ENCODE measurements at places on chromosomes 2 and 18.

- DNase-seq, result no peak
Observed at GRCh38 chr2:239249776-239250175, 151.0 kb downstream of the HDAC4 start.

GRCh38 chr2:192775011-192775410, 580.3 kb upstream of the TMEFF2 start:
- DNase-seq, result no peak

GRCh38 chr2:239536186-239536585, 135.4 kb upstream of the HDAC4 start:
- DNase-seq, result peak; percentile 26

- DNase-seq, result no peak
Observed at GRCh38 chr2:169438466-169439072, 40.7 kb upstream of the BBS5 start.

DNA sequence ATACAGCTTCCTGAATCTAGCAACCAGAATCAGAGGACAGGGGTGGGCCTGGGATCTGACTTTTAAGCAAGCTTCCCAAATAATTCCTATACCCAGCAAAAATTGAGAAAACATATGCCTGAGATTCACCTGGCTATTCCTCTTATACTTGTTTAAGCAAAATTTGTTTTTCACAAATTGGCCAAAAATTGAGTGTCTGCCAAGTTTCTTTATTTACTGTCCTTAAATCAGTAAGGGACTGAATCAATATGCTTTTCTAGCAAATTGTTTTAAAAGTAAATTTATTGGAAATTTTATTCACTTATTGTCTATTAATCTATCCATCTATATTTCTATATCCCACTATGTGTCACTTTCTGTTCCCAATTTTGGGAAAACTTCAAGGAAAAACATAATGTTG, 337.0 kb upstream of the ZNF804A start:
- no peak for DNase-seq

GRCh38 chr2:82224301-82224940, 1919.9 kb upstream of the LRRTM1 start:
- no peak for DNase-seq

DNA sequence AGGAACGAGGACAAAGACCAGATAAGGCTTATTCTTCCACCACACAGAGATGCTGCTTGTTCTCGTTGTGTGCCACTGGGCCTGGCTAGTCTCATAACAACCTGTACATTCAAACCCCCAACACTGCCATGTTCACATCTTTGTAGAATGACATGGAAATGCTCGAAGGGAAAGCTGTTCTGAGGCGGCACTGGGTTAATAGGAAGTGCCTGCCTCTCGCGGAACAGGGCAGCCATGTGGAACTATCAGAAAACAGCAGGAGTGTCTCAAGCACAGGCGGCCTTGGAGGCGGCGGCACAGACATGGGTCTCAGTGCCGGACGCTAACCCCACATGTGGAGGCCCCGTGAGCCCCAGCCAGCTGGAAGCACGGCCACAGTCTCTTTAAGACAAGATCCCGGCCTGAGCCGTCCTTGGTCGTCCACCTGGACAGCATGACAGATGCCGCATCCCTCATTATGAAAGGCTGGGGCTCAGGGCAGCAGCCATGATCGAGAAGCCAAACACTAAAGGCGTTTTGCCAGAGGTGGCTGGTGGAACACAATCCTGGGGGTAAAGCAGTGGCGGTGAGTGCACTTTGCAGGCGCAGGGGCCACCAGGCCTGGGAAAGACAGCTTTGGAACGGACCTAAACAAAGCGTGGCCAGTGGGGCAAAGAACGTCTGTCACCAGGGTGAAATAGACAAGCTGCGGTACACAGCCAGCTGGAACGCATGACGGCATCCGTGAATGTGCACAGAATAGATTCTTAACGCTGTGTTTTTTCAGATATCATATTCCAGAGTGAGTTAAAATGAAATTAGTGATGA, 161.0 kb downstream of the HDAC4 start:
- DNase-seq, result no peak

DNA sequence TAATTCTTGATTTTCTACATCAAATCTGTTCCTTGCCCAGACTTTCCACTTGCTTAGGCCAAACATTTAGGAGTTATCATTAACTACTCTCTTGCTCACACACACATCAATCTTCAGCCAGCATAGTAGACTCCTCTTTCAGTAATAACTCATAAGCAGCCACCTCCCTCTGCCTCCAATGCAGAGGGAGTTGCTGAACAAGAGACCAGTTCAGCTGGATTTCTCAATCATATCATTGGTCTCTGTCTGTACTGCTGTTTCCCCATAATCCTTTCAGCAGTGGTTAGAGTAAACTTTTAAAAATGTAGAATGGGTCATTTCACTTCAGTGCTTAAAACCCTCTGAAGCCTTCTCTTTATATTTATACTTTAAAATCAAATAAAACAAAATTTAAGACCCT, 112.9 kb downstream of the SLC39A10 start:
- no peak for DNase-seq

- DNase-seq, result no peak
Observed at GRCh38 chr2:113234721-113235346, 43.9 kb downstream of the PAX8 start.

GRCh38 chr2:39375917-39376316, 61.2 kb downstream of the MAP4K3 start:
- no peak for DNase-seq

DNA sequence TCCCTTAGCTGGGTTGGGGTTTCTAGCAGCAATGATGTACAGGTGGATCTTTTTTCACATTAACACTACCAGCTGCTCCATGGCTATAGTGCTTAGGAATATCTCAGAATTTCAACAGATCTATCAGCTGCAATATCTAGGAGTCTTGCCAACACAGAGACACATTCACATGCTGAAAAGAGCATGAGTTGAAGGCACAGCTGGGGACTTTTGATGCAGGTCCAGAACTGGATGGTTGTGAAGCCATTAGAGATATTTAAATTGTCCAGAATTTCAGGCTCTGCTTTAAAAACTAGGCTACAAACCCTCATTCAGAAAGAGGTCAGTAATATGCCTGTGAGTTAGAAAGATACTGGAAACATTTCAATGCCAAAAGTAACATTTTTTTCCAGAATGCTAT, 122.2 kb upstream of the CCDC195 start:
- no peak for DNase-seq

DNA sequence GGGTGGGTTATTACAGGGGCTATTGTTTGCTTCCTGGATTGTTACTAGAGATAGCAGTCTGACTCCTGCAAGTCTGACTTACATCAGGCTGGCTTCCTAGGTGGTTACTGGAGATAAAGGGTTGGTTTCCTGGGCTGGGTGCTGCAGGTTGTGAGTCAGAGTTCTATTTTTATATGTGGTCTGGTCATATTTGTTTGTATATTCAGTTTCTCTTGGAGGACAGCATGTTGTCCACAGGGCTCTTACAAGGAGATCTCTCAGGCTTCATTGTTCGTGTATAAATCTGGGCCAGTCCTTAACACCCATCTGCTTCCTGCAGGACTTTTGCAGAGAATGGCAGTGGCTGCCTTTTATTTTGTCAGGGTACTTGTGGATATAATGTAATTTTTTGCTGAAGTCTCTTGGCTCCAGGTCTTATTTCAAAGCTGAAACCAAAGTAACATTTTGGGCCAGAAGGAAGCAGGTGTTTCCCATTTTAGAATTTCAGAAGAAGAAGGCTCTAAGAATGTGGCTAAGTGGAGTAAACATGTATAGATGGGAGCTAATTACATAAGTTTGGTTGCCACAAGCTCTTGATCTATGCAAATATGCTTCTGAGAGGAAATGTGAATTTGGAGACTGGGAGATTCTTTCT, 65.9 kb upstream of the SLC16A14 start:
- DNase-seq, result no peak

- DNase-seq, result no peak
Observed at GRCh38 chr2:74006459-74006858, 21.7 kb downstream of the TET3 start.

DNA sequence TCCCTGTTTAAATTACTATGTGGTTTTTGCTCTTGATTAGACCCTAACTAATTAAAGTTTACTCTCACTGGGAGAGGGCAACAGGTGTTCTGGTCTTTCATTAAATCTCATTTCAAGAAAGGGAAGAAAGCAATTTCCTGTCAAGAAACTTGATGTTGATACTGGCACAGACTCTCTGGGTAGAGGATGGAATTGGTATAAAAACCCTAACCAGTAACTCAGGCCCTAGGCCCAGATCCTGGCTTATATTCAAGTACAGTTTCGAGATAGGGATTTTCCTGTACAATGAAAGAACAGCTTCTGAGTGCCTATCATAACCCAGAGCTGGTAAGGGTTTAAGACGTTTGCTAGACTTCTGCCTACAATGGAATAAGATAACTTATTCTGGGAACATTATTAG, 61.6 kb upstream of the ACYP2 start:
- no peak for DNase-seq

- no peak for DNase-seq
Observed at GRCh38 chr18:9765501-9765900, 57.4 kb downstream of the RAB31 start.

DNA sequence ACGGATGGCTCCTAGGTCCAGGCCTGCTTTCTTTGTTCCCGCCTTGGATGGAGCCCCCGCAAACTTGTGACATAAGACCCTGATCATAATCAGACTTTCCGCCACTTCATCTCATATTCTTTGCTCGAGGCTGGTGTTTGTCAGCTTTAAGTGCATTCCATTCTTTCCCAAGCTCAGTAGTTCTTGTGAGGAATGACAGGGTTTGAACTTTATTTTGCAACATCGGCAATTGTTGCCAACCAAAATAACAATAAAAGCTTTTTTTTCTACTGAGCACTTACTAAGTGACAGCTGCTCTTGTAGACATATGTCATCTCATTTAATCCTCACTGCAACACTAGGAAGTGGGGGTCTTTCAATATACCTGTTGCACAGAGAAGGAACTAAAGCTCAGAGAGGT, 178.8 kb upstream of the ST6GAL2 start:
- no peak for DNase-seq

DNA sequence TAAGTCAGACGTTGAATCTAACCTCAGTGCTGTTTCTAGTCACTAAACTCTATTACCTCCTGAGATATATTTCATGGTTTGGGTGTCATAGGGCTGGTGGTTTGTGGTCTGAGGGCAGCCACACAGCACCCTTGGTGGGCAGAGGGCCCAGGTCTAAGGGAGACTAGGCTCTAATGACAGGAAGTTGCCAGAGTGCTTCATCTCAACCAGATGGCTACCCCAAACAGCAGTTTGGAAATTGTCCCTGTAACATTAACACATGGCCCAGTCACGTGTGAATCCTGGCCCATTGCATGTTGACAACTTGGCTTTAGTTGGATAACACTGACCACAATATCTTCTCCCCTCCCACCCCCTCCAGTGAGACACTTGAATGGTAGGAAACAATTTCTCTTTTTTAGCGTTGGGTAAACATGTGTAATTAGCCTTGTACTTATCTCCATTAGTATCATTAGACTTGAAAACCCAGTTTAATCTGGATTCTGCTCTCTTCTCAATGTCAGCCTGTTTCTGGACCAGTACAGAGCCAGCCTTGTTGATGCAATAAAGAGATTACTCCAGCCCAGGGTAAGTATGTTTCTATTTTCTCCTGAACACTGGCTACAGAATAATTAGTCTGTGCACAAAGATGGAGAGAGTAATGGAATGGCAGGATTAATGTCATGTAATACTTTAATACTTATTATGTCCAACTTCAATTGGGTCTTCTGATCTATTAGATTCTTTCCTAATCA, 187.8 kb upstream of the SIX3 start:
- no peak for DNase-seq

- DNase-seq, result no peak
Observed at GRCh38 chr2:86280191-86280667, 57.2 kb downstream of the REEP1 start.

DNA sequence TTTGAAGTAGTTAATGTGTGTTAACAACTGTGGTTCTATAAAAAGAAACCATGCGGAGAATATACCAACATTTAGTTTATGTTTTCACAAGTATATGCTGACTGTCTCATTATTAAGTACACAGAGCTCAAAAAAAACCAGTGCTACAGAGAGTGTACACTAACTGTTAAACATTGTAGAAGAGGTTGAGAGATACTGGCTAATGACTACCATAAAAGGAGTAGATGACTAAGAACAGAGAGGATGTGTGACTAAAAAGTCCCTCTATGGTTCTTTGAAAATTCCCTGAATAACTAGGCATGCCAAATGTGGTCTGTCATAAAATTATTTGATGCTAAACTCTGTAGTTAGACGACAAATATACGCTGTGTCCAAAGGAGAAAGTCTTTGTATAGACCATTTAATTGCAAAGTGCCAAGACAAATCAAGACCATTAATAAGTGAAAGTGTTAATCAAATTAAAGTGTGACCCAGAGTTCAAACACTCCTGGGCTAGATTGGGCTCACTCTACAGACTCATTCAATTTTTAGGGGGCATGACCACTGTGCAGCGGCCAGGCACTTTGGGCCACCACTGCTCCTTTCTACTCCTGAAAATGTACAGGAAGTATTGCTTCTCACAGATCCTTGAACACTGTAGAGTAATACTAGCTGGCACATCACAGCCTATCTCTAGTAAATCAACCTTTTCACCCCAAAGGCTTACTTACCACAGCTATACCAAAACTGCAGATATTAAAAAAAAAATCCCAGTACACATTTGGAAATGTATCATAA, 45.1 kb upstream of the SERTAD2 start:
- no peak for DNase-seq

GRCh38 chr2:220154304-220154703, 526.9 kb downstream of the SLC4A3 start:
- no peak for DNase-seq

- no peak for DNase-seq
Observed at GRCh38 chr2:202721621-202722020, 86.9 kb downstream of the FAM117B start.
